ENCODE measurements at places on chromosomes 11 and 22.

DNA sequence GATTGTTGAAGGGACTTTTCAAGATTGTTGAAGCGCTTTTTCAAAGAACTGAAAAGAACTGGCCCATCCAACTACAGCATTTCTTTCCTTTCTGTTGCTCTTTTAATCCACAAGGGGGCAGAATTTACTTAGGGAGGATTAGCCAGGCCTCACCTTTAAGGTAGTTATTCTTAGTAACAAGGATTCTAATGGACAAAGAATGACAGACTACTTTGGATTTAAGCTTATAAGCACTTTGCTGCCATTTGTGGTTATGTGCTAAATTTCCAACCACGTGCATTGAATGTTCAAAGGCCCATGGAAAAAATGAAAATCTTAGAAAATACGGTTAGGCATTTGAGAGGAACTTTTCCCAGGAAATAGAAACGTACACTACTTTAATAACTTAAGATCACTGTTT lies 49.5 kb upstream of the HSPA8 start:
- no peak for DNase-seq

- no peak for DNase-seq
Measured at GRCh38 chr22:36136988-36137387, 23.6 kb downstream of the APOL3 start.

- no peak for DNase-seq
Measured at GRCh38 chr22:49298834-49299750, 528.6 kb downstream of the BRD1 start.

- no peak for DNase-seq
Measured at GRCh38 chr22:35065796-35066218, at the start of gene ISX. TSS of gene ISX (plus strand) at chr22:35066158. CDS start at chr22:35067088, 930 bp downstream.

DNA sequence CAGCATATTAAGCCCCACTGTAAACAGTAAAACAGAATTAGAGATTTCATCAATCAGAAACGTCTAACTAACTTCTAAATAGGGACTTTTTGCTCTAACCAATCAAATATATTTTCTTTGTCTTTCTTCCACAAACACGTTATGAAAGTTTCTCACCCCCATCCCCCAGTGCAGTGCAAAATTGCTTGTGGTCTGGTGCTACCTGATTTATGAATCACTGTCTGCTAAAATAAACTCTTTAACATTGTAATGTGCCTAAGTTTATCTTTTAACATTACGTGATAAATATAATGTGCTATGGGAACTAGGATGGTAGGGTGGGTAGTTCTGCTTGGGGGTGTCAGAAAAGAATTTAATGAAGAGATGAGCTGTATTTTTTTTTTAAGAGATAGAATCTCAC lies 47.3 kb upstream of the SLC5A1 start:
- no peak for DNase-seq

- DNase-seq, result no peak
Measured at GRCh38 chr22:25751174-25751581, 9.2 kb downstream of the MYO18B start.

DNA sequence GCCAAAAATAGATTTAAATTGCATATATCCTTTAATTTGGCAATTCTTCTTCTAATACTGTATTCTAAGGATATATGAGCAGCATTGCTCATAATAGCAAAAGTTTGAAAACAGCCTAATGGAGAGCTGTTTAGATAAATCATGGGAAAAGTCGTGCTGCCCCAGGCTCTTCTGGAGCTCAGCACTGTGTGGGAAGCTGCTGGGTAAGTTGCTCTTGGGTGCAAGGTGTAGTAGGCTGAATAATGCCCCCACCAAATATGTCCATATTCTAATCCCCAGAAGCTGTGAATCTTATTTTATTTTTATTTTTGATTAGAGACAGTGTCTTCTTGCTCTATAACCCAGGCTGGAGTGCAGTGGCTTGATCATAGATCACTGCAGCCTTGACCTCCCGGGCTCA lies 34.9 kb upstream of the WEE1 start:
- no peak for DNase-seq

DNA sequence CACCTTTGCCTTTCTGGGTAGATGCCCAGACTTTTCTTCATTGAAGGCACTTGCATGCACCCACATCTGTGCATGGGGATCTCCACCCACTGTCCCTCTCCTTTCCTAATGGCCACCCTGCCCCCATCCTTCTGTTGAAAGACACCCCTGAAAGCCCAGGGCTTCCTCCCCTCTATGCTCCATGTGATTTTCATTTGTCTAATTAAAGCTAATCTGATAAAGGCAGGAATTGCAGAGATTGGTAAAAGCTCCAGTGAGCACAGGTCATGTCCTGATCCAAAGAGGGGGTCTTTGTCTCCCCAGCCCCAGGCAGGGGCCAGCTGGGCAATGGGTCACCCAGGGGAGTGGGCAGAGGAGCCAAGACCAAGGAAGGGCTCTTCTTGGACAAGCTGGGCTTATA lies 107.6 kb upstream of the CD82 start:
- DNase-seq, result no peak

DNA sequence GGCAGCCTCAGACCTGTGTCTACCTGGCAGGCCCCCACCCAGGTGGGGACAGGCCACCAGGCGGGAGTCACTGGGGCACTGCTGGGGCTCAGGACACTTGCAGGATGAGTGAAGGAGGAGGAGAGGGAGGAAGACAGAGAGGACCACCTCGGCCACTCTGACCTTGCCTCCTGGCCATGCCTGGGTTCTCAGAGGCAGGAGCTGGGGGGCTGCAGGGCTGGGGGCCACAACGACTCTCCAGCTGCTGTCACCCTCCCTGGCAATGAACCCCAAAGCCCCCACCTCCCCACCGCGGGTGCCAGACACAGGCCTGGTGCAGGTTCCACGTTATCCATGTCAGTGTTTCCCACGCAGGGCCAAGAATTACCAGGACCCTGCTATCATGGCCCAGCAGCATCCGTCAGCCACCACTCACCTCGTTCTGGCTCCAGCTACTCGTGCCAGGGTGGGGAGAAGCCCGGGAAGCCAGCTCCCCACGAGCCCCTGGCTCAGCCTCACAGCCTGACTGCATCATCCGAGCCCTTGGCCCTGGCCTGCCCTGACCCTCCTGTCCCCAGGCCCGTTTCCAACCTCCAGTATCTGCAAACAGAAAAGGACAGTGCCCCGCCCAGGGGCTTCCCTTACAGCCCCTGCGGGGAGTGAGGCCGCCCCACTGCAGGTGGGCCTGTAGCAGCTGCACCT lies 62.4 kb downstream of the BRD1 start:
- no peak for DNase-seq

DNA sequence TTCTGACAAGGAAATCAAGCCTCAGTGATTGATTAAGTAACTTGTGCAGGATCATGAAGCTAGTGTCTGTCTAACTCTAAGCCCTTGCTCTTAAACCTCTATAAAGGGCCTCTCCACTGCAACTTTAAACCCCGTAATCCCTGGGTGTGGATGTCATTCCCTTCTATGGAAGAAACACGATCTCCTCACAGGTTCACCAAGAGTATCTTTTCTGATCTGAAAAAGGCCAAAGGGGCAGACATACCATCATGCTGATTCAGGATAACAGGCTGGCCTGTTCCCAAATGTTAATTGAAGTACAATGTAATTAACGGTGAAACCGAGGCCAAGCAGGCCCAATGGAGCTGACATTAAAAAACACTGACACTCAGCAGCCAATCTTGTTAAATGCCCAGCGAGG lies 17.1 kb downstream of the TTC12 start:
- no peak for DNase-seq

DNA sequence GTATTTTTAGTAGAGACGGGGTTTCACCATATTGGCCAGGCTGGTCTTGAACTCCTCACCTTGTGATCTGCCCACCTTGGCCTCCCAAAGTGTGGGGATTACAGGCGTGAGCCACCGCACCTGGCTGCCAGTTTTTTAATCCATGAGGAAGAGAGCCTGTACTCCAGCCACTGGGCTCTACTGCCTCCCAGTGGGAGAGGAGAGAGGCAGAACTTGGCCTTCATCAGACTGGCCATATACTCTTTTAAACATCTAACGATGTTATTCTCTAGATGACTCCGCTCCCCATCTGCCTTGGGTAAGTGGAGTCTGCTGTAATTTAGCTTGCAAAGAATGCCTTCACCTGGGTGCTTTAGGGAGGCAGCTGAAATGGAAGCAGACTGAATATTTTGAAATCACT lies 34.6 kb downstream of the SLC6A5 start:
- no peak for DNase-seq

DNA sequence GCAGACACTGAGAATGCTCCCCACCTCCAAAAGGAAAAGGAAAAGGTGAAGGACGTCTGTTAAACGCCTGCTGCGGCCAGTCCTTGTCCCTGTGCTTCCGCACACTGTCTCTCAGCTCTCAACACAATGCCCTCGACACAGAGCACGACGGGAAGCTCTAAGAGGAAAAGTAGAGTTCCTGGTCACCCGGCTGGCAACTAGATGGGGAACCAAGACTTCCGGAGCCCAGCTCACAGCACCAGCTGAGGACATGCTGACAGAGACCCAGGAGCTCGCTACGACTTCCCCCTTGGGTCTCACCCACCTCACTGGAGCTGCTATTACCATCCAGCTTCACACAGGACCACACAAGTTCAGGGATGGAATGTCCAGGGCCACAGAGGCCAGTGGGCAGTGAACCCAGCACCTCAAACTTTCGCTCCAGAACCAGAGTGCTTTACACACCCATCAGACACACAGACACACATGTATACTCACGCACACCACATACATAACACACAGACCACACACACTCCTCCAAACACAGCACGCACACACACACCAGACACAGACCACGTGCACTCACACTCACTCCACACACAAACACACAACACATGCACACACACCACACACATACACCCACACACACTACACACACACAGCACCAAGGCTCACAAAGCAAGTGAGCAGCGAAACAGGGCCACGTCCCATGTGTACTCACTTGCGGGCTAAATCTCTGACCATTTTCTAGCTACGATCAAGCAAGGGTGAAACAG lies 9.6 kb downstream of the SULT4A1 start:
- no peak for DNase-seq

- DNase-seq, result no peak
Measured at GRCh38 chr22:30357236-30357570, 396 bp downstream of the CCDC157 start.

GRCh38 chr11:67381244-67381972 lies 8.0 kb upstream of the CLCF1 start:
- no peak for DNase-seq

GRCh38 chr11:61472282-61472681 lies 36.3 kb upstream of the LRRC10B start:
- DNase-seq, result no peak

GRCh38 chr11:111148953-111149352 lies 96.6 kb upstream of the POU2AF2 start:
- no peak for DNase-seq

- DNase-seq, result no peak
Measured at GRCh38 chr11:2932850-2933251, 3.6 kb upstream of the PHLDA2 start.

- no peak for DNase-seq
Measured at GRCh38 chr11:34996958-34997357, 80.5 kb downstream of the PDHX start.

DNA sequence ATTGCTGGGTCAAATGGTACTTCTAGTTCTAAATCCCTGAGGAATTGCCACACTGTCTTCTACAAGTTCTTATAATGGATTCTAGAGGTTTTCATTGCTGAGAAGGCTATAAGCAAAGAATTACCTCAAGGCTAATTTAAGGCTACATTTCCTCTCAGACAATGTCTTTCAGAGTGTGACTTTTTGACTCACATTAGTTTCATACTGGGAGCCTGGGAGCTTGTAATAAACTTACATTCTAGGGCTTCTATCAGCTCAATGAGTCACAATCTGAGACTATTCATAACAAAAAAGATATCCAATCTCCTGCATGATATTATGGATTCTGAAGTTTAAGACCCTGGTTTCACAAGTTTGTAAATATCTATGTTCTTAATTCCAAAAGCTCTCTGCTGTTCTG lies 408.7 kb downstream of the LRRC4C start:
- DNase-seq, result no peak

- DNase-seq, result peak; percentile 98
Measured at GRCh38 chr11:43680521-43681400, at the start of gene HSD17B12. TSS of gene HSD17B12 (plus strand) at chr11:43680738. CDS start at chr11:43680828, 90 bp downstream.

GRCh38 chr11:71425860-71426259 lies 22.3 kb downstream of the DHCR7 start:
- no peak for DNase-seq

DNA sequence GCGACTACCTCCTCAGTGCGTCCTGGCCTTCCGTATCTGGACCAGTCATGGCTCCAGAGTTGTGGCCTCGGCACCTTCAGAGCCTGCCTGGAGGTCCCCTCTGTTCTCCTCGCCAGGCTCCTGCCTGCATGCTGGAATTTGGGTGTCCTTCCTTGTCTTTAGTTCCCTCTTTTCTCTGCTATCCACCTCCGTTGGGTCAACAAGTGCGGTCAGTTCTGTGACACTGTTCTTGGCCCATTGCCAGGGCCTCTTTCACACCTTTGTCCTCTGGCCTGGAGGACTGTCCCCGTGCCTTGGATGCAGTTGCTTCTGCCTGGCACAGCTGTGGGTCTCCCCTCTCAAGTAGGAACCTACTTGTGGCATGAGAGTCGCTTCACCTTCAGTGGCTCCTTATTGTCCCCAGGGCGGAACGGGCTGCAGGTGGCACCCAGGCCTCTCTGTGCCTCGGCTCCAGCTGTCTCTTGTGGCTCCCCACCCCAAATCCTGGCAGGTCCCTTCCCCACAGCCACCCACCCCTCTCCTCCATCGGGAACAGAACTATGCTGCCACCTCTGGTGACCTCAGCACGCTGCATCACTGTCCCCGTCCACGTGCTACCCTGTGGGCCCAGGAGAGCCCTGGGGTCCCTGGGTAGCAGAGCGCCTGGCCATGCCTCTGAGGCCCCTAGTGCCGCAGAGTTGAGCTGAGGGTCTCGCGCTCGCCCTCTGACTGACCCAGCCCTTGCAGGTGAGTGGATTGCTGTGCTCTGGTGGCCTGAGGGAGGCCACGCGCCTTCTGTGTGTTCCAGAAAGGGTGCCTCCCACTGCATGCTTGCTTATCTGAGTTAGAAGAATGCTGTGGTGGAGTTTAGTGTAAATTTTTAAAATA lies 4.7 kb downstream of the DGCR8 start:
- peak; percentile 51 for DNase-seq

- no peak for DNase-seq
Measured at GRCh38 chr22:47996446-47996857, 1234.0 kb downstream of the TBC1D22A start.

GRCh38 chr22:25386538-25386884 lies 167.1 kb downstream of the CRYBB2 start:
- DNase-seq, result no peak

DNA sequence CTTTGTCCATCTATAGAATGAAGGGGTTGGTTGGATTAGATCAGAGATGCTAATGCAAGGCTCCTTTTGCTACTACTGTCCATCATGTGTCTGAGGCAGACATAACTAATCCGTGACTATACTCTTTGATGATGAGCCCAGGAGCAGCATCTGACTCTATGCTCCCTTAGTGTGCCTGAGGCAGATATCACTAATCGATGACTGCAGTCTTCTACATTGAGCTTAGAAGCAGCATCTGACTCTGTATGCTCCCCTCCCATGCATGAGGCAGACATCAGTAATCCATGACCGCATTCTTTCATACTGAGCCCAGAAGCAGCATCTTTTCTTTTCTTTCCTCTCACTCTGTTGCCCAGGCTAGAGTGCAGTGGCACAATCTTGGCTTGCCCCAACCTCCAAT lies 4.2 kb downstream of the TCN2 start:
- DNase-seq, result no peak

All from activated naive CD8-positive, alpha-beta T cell treated with anti-CD3 and anti-CD28 coated beads, Interleukin-2, amount 50 U/mL, for 24 hours (primary cell).